ENCODE measurements at places on chromosomes 7 and 10.

- no peak for DNase-seq
Measured at GRCh38 chr7:2100278-2101208, 132.2 kb downstream of the MAD1L1 start.

GRCh38 chr7:27192546-27193334 lies 7.2 kb downstream of the HOXA13 start:
- DNase-seq = no peak

DNA sequence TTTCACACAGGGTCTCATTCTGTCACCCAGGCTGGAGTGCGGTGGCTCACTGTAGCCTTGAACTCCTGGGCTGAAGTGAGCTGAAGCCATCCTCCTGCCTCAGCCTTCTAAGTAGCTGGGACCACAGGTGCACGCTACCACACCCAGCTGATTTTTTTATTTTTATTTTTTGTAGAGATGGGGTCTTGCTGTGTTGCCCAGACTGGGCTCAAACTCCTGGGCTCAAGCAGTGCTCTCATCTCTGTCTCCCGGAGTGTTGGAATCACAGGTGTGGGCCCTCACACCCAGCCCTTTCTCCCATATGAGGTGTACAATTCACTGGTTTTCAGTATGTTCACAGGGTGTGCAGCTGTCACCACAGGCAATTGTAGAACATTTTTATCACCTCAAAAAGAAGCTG lies 5.2 kb downstream of the INPP5A start:
- no peak for DNase-seq

DNA sequence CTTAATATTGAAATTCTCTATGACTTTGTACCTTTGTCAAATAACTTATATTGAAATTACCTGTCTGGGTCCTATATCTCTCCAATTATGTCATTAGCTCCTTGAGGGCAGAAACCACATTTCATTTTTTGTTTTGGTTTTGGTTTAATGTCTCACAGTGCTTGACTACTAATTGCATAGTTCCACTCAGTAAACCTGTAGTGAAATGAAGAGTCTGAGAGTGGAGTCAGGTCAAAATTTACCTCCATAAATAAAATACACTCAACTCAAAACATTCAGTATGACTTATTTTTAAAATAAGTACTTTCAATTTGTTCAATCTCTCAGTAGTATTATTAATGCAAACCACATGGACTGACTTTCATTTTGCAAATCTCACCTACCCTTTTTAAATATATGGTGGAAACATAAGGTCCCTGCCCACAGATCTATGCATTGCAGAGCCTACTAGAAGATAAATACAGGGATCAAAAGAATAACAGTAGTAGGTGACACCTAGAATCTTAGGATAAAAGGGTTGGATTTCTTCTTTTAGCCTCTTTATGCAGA lies 32.5 kb downstream of the PDE1C start:
- no peak for DNase-seq

GRCh38 chr10:69703256-69703655 lies 73.2 kb downstream of the FAM241B start:
- DNase-seq = no peak

- no peak for DNase-seq
Measured at GRCh38 chr10:22634093-22634492, 80.3 kb downstream of the PIP4K2A start.

GRCh38 chr10:85643171-85643844 lies 723.3 kb downstream of the GRID1 start:
- DNase-seq = no peak

- no peak for DNase-seq
Measured at GRCh38 chr7:80145780-80146422, 11.3 kb downstream of the GNAI1 start.

GRCh38 chr7:77281780-77282478 lies 82.3 kb upstream of the FGL2 start:
- DNase-seq = no peak

DNA sequence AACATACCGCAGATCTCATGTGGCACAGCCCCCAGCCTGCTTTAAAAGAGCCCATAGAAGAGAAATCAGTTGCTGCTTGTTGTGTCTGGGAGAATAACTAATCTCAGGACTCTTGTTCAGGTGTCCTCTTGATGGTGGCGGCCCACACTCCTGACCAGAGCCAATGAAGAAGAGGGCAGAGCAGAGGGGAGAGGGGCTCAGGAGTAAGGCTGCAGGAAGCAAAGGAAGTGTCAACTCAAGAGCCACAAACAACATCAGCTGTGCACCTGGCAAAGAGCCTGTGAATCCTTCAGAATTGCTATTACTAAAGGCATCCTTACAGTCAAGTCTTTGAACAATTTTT lies 59.8 kb upstream of the PTN start:
- DNase-seq = no peak

- DNase-seq = no peak
Measured at GRCh38 chr7:115097175-115097671, 175.3 kb downstream of the MDFIC start.

GRCh38 chr7:131056007-131056406 lies 271.7 kb upstream of the MKLN1 start:
- no peak for DNase-seq

DNA sequence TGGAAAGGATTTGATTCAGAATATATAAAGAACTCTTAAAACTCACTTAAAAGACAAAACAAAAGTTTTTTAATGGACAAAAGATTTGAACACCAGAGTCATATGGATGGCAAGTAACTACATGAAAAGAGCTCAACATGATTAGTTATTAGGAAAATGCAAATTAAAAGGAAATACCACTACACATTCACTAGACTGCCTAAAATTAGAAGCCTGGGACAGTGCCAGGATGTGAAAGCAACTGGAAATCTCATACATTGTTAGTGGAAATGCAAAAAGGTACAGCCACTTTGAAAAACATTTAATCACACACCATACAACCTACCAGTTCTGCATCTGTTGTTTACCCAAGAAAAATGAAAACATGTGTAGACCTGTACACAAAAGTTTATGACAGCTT lies 48.8 kb downstream of the RALA start:
- DNase-seq = no peak

GRCh38 chr7:148733496-148733895 lies 34.8 kb downstream of the CUL1 start:
- DNase-seq = no peak

DNA sequence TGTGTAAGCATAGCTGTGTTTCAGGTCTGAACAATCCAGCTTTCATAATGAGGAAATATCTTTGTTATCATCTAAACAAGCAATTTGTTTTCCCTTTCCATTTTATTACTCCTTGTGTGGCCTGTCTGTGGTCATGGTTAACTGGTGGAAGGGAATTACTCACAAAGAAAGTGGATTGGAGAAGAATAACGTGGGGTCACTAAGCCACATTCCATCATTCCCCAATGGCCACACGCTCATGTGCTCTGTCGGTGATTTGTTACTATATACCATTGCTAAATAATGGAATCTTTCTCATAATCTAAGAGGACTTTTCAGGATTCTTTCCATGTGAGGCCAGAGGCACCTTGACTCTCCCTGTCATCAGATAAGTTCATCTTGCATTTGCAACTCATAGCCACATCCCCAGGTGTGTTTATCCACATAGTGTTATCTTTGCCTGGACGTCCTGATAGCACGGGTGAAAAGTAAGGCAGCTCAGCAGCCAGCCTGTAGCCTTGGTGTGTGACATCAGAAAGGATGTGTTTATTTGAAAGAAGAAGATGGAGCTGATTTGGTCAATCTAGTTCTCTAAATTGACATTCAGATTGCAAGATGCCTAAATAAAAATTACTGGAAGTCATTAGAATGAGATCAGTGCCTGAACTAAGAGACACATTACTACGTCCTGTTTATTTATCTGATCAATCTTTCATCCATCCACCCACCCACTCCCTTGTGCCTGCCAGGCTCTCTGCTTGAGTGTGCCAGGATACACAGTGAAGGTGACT lies 128.9 kb downstream of the CELF2 start:
- DNase-seq = no peak

DNA sequence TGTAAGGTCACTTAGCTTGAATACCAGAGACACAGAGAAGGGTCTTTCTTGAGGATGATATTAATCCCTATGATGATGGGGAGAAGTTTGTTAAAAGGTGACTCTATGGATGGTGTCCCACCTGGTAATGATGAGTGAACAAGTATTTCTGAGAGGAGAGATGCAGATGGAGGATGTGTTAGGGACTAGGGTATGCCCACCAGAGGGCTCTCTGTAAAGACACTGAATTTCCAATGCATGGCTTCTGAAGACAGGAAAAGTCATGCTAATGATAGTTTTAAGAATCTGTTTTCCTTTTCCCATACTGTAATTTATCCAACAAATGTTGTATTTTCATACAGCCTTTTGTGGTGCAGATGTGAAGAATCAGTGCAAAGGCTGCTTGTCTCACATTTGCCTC lies 1250.9 kb upstream of the CELF2 start:
- DNase-seq = no peak

DNA sequence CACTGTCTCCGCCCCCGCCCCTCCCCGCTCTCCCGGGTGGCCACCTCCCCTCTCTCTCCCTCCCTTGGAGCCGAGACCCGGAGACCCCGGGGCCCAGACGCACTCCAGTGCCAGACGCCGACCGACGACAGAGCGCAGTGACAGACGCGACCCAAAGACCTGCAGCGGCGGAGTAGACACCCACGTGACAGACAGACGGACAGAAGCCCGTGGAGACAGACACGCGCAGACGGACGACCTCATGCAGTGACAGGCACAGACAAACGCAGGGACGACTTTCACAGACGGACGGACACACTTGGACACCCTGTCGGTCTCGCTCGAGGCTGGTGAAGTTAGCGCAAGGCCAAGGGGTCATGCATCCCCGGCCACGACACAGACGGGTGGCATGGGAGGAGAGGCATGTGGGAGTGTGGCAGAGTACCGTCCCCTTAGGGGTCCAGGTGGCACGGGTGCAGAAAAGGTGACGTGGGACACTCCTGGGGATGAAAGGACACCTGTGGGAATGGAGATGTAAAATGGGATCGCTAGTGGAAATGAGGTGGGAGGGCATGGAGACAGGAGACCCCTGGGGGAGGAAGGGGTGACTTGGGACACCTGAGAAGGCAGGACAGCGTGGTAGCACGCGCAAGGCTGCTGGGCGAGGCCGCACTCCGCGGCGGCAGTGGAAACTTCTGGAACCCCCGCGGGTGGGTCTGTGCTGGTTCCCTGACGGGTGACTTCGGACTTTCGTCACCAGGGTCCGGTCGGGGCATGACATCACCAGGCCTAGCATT lies 456 bp upstream of the ACHE start:
- no peak for DNase-seq

DNA sequence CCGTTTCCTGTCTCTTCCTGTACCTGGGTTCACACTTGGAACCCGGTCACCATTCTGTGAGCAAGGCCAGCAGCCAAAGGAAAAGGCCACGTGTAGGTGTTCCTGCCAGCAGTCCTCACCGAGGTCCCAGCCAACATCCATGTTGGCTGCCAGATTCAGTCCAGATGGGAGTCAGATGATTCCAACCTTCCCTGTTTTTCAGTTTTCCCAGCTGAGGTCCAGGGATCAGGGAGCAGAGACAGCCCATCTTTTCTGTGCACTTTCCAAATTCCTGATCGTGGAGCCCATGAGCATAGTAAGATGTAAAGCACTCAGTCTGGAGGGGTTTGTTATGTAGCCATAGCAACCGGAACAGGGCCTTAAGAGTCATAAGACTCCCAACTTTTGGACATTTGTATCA lies 3.9 kb upstream of the PVRIG start:
- no peak for DNase-seq

GRCh38 chr7:77419102-77419501 lies 3.0 kb upstream of the GSAP start:
- no peak for DNase-seq

DNA sequence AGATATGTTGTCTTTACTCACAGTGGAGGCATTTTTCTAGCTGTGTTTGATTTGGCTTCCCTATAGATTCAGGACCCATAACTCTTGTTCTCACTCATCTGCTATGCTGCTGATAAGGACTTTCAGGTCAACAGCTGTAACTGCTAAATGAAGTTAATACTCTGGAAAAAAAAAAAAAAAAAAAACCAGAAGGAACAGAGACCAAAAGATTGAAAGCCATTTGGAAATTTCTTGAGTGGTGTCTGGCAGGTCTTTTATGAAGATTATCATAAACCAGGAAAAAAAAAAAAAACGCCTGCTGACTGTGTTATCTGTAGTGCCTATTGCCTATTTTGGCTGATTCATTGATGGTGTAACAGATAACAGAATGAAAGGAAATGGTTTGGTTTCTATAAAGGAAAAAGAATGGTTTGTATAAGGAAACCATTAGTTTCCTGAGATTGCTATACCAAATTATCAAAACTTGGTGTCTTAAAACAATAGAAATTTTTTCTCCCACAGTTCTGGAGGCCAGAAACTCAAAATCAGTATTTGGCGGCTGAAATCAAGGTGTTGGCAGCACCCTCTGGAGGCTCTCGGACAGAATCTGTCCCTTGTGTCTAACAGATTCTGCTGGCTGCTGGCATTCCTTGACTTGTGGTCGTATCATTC lies 60.5 kb upstream of the BET1 start:
- no peak for DNase-seq

- no peak for DNase-seq
Measured at GRCh38 chr7:103843689-103844480, 145.6 kb downstream of the RELN start.
